ENCODE measurements at places on chromosomes 3 and 15. TPM values are rescaled to one million over a fixed set of nuclear protein-coding genes. Genes with fewer than 3 reads are reported as not detected.

DNA sequence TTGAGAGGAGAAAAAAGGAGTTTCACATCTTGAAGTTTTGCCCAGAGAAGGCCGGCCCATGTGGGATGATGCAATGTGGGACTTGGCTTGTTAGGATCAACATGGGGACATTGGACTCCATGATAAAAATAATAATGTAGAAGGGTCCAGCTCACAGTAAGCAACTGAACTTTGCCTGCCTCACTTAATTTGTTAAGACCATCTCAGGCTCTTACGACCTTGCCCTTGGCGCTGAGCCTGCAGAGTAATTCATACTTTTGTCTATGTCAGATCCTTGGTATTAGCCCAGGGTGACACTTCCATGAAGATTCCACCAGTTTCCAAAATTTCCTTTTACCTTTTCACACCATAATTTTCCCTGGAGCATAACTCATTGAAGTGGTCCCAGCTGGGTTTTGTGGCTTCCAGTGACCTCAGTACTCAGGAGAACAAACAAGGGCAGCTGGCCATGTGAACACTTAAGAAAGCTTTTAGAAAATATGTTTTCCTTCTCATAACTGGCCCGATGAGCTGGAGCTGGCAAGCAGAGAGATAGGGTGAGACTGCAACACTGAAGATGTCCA is 315.4 kb upstream of the RASGRP1 start:
- no peak overlapping the region for H3K27ac ChIP-seq
- no peak overlapping the region for H3K4me3 ChIP-seq
- no peak for DNase-seq
- H3K4me1 ChIP-seq: peaks cover 4% of the 10 kb centered on the region

- peaks cover 5% of the 10 kb centered on the region for H3K36me3 ChIP-seq
- no peak overlapping the region for H3K4me3 ChIP-seq
- H3K27ac ChIP-seq: no peak overlapping the region
- DNase-seq: no peak
- H3K27me3 ChIP-seq: no peaks in the 10 kb centered on the region
- H3K4me1 ChIP-seq: peaks cover 35% of the 10 kb centered on the region
Measured at GRCh38 chr3:187828579-187829452, 83.5 kb upstream of the BCL6 start.

DNA sequence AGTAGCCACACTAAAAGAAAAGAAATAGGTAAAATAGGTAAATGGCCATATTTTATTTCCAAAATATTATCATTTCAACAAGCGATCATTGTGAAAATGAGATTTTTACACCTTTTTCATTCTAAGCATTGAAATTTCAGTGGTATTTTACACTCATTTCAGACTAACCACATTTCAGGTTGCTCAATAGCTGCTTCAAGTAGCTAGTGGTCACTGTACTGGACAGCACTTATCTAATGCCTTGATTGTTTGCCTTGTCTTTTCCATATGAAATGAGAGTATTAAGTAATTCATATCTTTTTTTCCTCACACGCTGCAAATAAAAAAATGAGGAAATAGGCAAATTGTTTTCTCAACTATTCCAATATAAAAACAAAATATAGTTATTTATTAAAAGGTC is 332.8 kb downstream of the NLGN1 start:
- no peaks in the 10 kb centered on the region for H3K4me1 ChIP-seq
- no peaks in the 10 kb centered on the region for H3K36me3 ChIP-seq
- no peak for DNase-seq
- no peak overlapping the region for H3K27ac ChIP-seq
- H3K4me3 ChIP-seq: no peak overlapping the region

GRCh38 chr15:74347757-74348250 is 19.6 kb downstream of the CYP11A1 start:
- no peaks in the 10 kb centered on the region for H3K36me3 ChIP-seq
- H3K4me3 ChIP-seq: no peak overlapping the region
- H3K27ac ChIP-seq: no peak overlapping the region
- H3K27me3 ChIP-seq: peaks cover 7% of the 10 kb centered on the region
- DNase-seq: no peak
- H3K4me1 ChIP-seq: no peaks in the 10 kb centered on the region

DNA sequence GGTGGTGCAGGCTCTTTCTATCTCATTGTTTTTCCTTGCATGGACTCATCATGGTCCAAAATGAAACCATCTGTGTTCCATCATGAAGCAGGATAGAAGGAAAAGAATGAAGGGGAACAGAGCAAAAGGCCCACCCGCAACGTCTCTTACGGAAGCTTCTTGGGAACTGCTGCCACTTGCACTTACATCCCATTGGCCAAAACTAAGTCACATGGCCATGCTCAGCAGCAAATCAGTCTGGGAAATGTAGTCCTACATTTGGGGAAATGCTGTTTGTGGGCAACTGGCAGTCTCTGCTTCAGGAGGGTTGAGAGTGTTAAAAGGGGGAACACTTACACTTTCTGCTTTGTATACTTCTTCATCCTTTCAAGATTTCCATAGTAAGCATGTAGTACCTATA is 191.6 kb downstream of the SV2B start:
- peaks cover 11% of the 10 kb centered on the region for H3K27me3 ChIP-seq
- H3K36me3 ChIP-seq: no peaks in the 10 kb centered on the region
- H3K4me1 ChIP-seq: no peaks in the 10 kb centered on the region
- no peak for DNase-seq
- H3K27ac ChIP-seq: no peak overlapping the region
- no peak overlapping the region for H3K4me3 ChIP-seq

GRCh38 chr3:184481984-184482671 is 79.5 kb upstream of the EPHB3 start:
- H3K36me3 ChIP-seq: no peaks in the 10 kb centered on the region
- no peaks in the 10 kb centered on the region for H3K4me1 ChIP-seq
- H3K4me3 ChIP-seq: no peak overlapping the region
- no peak overlapping the region for H3K27ac ChIP-seq
- peaks cover 12% of the 10 kb centered on the region for H3K27me3 ChIP-seq
- no peak for DNase-seq

- H3K27me3 ChIP-seq: no peaks in the 10 kb centered on the region
- H3K4me1 ChIP-seq: no peaks in the 10 kb centered on the region
- H3K4me3 ChIP-seq: no peak overlapping the region
- H3K36me3 ChIP-seq: no peaks in the 10 kb centered on the region
- no peak overlapping the region for H3K27ac ChIP-seq
Measured at GRCh38 chr3:143605233-143605950, 242.9 kb downstream of the SLC9A9 start.

DNA sequence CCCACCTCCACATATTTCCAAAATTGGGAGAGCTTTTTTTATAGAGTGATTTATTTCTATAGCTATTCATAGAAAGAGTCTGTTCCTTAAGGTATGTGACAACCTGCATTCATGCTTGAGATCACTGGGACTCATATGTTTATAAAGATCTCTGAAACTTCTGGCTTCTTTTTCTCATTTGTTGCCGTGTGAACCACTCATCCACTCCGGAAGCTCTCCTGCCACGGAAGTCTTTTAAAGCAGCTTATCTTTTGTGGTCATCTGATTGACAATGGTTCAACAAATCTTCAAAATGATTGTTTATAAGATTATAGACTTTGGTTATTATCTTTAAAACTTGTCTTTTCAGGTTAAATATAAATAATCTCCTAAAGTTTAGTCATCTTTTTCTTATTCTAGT is 260.5 kb downstream of the C3orf38 start:
- no peak overlapping the region for H3K27ac ChIP-seq
- DNase-seq: peak; percentile 60
- no peaks in the 10 kb centered on the region for H3K27me3 ChIP-seq

- H3K27me3 ChIP-seq: peaks cover 7% of the 10 kb centered on the region
- H3K36me3 ChIP-seq: no peaks in the 10 kb centered on the region
- no peak for DNase-seq
Measured at GRCh38 chr15:72856549-72857040, 73.0 kb upstream of the ADPGK start.

- H3K36me3 ChIP-seq: no peaks in the 10 kb centered on the region
- DNase-seq: no peak
- no peak overlapping the region for H3K27ac ChIP-seq
- no peaks in the 10 kb centered on the region for H3K4me1 ChIP-seq
- H3K4me3 ChIP-seq: no peak overlapping the region
Measured at GRCh38 chr3:57309769-57310360, 17.4 kb upstream of the ASB14 start.

The TMEM207 gene
- total RNA-seq: not detected

DNA sequence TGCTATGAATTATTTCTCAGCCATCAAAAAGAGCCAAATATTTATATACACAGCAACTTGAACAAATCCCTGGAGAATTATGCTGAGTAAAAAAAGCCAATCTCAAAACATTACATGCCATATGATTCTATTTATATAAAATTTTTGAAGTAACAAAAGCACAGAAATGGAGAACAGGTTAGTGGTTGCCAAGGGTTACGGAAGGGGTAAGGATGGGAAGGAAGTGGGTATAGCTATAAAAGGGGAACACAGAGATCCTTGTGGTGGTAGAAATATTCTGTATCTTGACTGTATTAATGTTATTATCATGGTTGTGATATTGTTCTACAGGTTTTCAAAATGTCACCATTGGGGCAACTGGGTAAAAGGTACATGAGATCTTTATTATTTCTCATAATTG is 62.3 kb upstream of the ASB14 start:
- H3K4me1 ChIP-seq: no peaks in the 10 kb centered on the region
- no peaks in the 10 kb centered on the region for H3K36me3 ChIP-seq
- no peak overlapping the region for H3K27ac ChIP-seq
- DNase-seq: no peak
- no peak overlapping the region for H3K4me3 ChIP-seq

GRCh38 chr3:15475161-15475560 is 46.3 kb downstream of the COLQ start:
- H3K27ac ChIP-seq: no peak overlapping the region
- H3K4me3 ChIP-seq: no peak overlapping the region
- peaks cover 10% of the 10 kb centered on the region for H3K27me3 ChIP-seq
- no peaks in the 10 kb centered on the region for H3K36me3 ChIP-seq
- H3K4me1 ChIP-seq: peaks cover 4% of the 10 kb centered on the region
- no peak for DNase-seq

GRCh38 chr3:171824824-171825221 is 14.5 kb upstream of the PLD1 start:
- no peak overlapping the region for H3K27ac ChIP-seq
- H3K36me3 ChIP-seq: no peaks in the 10 kb centered on the region
- no peak overlapping the region for H3K4me3 ChIP-seq
- peaks cover 39% of the 10 kb centered on the region for H3K27me3 ChIP-seq
- DNase-seq: no peak
- H3K4me1 ChIP-seq: peaks cover 16% of the 10 kb centered on the region

GRCh38 chr15:70098461-70099166 is 897 bp upstream of the TLE3 start:
- H3K4me1 ChIP-seq: peaks cover 44% of the 10 kb centered on the region
- DNase-seq: peak; percentile 79
- H3K27me3 ChIP-seq: peaks cover 26% of the 10 kb centered on the region
- peak overlapping the region; percentile 92 for H3K4me3 ChIP-seq
- H3K36me3 ChIP-seq: peaks cover 25% of the 10 kb centered on the region

GRCh38 chr15:97425596-97425995 is 534.9 kb upstream of the ARRDC4 start:
- no peaks in the 10 kb centered on the region for H3K4me1 ChIP-seq
- H3K27ac ChIP-seq: no peak overlapping the region
- no peaks in the 10 kb centered on the region for H3K36me3 ChIP-seq

DNA sequence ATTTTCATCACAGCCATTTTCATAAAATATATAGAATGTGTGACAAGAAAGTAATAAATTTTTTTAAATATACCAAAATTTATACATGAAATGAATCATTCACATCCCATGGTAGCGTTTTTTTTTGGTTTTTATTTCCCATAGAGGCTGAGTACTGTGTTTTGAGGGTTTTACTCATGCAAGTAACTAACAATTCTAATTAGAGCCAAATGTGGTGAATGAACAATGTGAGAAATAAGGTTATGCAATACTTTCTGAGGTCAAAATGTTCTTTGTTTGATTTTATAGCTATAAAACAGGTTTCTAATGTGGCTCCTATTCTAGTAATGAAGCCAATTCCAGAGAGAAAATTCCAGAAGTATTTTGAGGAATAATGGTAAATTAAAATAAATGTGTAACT is 386.8 kb downstream of the TBC1D5 start:
- H3K36me3 ChIP-seq: no peaks in the 10 kb centered on the region
- H3K4me3 ChIP-seq: no peak overlapping the region
- DNase-seq: no peak

GRCh38 chr15:33768670-33769190 is 199.6 kb upstream of the CHRM5 start:
- H3K27me3 ChIP-seq: no peaks in the 10 kb centered on the region
- no peaks in the 10 kb centered on the region for H3K4me1 ChIP-seq
- no peak for DNase-seq
- no peaks in the 10 kb centered on the region for H3K36me3 ChIP-seq
- H3K4me3 ChIP-seq: no peak overlapping the region

DNA sequence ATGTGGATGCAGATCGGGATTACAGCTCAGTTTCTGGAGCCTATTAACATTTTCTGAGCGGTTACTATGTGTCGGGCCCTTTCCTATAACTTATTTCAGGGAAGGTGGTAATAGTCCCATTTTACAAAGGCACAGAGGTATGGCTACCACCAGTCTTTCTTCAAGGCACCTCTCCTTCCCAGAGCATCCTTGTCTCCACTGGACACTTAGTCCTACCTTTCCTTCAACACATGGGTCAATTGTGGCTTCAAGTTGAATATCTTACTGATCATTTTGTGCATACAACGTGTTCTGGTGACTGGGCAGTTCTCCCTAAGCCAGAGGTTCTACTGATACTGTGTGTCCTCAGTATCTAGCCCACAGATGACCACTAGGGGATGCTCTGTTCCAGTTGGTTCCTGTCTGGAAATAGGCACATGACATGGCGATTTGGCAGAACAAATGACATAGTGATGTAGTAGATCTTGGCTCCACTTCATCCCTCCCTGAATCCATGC is 60.7 kb upstream of the CMTM8 start:
- peaks cover 12% of the 10 kb centered on the region for H3K4me1 ChIP-seq
- peak overlapping the region; percentile 7 for H3K4me3 ChIP-seq
- no peak overlapping the region for H3K27ac ChIP-seq
- H3K36me3 ChIP-seq: peaks cover 2% of the 10 kb centered on the region
- H3K27me3 ChIP-seq: peaks cover 7% of the 10 kb centered on the region

The BCL6 gene
- 41.7 TPM for total RNA-seq

- no peak overlapping the region for H3K27ac ChIP-seq
- no peak for DNase-seq
- no peaks in the 10 kb centered on the region for H3K27me3 ChIP-seq
- H3K36me3 ChIP-seq: no peaks in the 10 kb centered on the region
- H3K4me3 ChIP-seq: no peak overlapping the region
- no peaks in the 10 kb centered on the region for H3K4me1 ChIP-seq
Measured at GRCh38 chr15:68644083-68644904, 65.5 kb downstream of the CORO2B start.

GRCh38 chr3:127196002-127196401 is 3.1 kb downstream of the PRR23E start:
- H3K27me3 ChIP-seq: peaks cover 6% of the 10 kb centered on the region
- H3K4me3 ChIP-seq: no peak overlapping the region
- no peak overlapping the region for H3K27ac ChIP-seq
- H3K4me1 ChIP-seq: no peaks in the 10 kb centered on the region

GRCh38 chr3:45119824-45120358 is 26.3 kb downstream of the CDCP1 start:
- peaks cover 7% of the 10 kb centered on the region for H3K27me3 ChIP-seq
- H3K4me1 ChIP-seq: peaks cover 49% of the 10 kb centered on the region
- no peak overlapping the region for H3K27ac ChIP-seq
- DNase-seq: no peak
- peaks cover 1% of the 10 kb centered on the region for H3K36me3 ChIP-seq

GRCh38 chr15:85789496-85789875 is 5.2 kb downstream of the KLHL25 start:
- no peak overlapping the region for H3K4me3 ChIP-seq
- H3K4me1 ChIP-seq: peaks cover 52% of the 10 kb centered on the region
- no peaks in the 10 kb centered on the region for H3K27me3 ChIP-seq
- peaks cover 6% of the 10 kb centered on the region for H3K36me3 ChIP-seq
- H3K27ac ChIP-seq: no peak overlapping the region

The KLHL40 gene
- total RNA-seq: not detected

- no peak overlapping the region for H3K4me3 ChIP-seq
- H3K36me3 ChIP-seq: peaks cover 24% of the 10 kb centered on the region
- no peak overlapping the region for H3K27ac ChIP-seq
Measured at GRCh38 chr15:94246016-94246415, 14.7 kb downstream of the MCTP2 start.

Data from activated CD4-positive, alpha-beta T cell treated with anti-CD3 and anti-CD28 coated beads, Interleukin-2, amount 10 ng/mL, durations not matched to agents 24 days and 14 days (primary cell).